ENCODE measurements at places on chromosomes 1 and 21.

DNA sequence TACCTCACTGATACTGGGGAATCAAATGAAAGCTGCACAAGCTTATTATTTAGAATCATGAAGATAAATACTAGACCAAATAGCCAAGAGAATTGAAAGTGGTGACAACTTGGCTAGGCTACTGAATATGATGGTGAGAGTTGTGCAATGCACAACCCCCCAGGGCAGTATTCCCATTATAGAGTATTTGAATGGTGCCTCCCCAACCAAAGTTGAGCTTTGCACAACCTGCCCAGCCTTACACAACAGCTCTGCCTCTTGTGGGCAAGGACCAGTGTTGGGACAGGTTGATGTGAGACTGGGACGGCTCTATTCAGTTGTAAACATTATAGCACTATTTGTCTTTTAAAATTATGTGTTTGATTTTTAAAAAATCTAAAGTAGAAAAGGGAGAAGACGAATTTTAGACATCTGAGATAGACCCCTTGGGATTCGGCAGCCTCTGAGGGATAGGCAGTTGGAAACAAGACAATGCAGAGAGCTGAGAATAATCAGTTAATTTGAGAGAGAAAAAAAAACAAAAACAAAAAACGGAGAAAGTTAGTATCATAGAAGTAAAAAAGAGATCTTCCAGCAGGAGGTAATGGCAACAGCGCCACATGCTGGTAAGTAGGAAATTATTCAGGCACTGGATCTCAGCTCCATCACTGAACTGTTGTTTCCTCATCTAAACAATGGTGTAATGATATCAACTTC, 91.0 kb upstream of the KCNA3 start:
- DNase-seq, result no peak

- no peak for DNase-seq
Measured at GRCh38 chr1:225427235-225428067, at the start of gene LBR. Gene LBR, minus strand, starts transcription at chr1:225428038. Its CDS starts 3,963 bp downstream, at chr1:225424075.

- DNase-seq, result no peak
Measured at GRCh38 chr1:107680579-107680985, 284.4 kb downstream of the VAV3 start.

DNA sequence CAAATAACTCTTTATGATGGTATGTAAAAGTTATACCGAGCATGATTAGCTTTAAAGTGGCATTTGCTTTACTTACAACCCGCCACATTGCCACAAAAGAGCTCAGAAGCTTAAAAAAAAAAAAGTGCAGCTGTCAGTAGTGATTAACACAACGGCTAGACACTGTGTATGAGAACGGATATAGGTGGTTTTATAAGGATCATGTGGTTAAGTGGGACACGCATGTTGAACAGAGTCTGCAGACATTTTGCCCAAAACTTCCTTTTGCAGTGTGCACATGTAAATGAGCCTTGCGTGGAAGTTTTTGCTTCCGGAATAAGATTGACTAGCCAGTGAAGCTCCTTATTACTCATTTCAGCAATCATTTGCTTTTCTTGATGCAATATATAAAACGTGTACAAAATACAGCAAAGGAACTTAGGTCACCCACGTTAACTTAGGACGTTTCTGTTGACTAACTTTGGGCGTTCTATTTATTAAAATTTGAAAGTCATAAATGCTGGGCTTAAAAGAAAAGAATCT, 58.7 kb upstream of the RGS1 start:
- no peak for DNase-seq

GRCh38 chr1:212498283-212499040, 65.7 kb downstream of the NENF start:
- DNase-seq, result no peak

All from left hindlimb (tissue), 1 donor.